AML-193 (cell line): ENCODE measurements at places on chromosomes 16 and 17.

- no peak for DNase-seq
Measured at GRCh38 chr16:85687651-85688471, 893 bp downstream of the GINS2 start.

- DNase-seq, result no peak
Measured at GRCh38 chr16:79099716-79100115, 500.8 kb downstream of the MAF start.

DNA sequence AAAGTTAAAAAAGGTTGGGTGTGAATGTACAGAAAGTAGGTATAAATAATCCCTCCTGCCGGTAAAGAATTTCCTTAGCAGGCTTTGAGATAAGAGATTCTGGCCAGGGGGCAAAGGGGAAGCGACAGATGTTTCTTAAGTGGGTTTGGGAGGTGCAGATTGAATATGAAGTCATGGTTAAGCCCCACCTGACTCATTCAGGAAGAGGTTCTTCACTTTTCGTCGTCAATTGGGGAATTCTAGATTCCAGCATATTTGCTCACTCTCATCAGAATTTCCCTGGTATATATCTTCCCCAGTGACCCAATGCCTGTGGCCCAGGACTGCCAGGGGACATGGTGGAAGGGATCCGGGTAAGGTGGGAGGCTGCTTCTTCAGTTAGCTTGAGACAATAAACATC is 127.8 kb downstream of the CPPED1 start:
- no peak for DNase-seq

GRCh38 chr17:48541036-48541576 is 3.8 kb downstream of the HOXB2 start:
- DNase-seq, result no peak

GRCh38 chr17:57142925-57143324 is 57.9 kb downstream of the AKAP1 start:
- no peak for DNase-seq
